ENCODE measurements at places on chromosomes 1 and 21.

- DNase-seq = no peak
Measured at GRCh38 chr21:25896501-25897056, 161.8 kb downstream of the GABPA start.

GRCh38 chr1:73096841-73097240 is 814.5 kb upstream of the NEGR1 start:
- DNase-seq = no peak

- peak; percentile 41 for DNase-seq
Measured at GRCh38 chr1:3611170-3612019, at the start of gene MEGF6. MEGF6 (minus strand) TSS chr1:3611508; CDS start chr1:3611268, 240 bp downstream.

- no peak for DNase-seq
Measured at GRCh38 chr21:32457360-32457840, 44.9 kb downstream of the EVA1C start.

- DNase-seq = no peak
Measured at GRCh38 chr1:168320800-168321450, 40.2 kb downstream of the TBX19 start.

DNA sequence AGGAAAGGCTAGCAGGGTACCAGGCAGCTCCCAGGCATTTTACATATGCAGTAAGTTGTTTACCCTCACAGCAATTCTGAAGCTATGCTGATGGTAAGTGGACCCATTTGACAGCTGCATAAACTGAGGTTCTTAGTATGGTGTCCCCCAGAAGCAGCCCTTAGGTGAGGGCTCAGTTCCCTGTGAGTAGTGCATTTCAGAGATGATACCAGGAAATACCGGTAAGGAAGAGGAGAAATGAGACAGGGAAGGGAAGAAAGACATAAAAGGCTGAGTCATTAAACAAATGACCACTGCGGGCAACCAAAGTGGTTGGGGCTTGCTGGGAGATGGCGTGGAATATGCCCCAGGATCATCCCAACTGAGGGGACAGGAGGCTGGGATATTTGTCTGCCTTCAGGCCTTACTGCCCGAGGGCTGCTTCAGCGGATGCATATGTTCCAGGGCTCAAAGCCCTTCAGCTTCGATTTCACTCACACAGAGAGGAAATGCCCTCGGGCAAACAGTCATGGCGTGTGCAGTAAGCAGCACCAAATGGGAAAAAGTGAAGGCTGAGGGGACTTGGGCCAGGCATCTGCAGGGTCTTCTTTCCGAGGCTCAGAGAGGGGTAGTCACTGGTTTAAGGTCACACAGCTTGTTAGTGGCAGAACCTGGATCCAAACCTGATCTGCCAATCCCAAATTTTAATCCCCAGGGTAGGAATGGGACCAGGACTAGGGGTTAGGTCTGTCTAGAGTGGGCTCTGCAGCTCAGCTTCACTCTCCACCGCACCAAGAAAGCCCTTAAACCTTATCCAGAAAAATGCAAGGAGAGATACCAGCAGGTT is 133.7 kb upstream of the RUNX3 start:
- DNase-seq = no peak

DNA sequence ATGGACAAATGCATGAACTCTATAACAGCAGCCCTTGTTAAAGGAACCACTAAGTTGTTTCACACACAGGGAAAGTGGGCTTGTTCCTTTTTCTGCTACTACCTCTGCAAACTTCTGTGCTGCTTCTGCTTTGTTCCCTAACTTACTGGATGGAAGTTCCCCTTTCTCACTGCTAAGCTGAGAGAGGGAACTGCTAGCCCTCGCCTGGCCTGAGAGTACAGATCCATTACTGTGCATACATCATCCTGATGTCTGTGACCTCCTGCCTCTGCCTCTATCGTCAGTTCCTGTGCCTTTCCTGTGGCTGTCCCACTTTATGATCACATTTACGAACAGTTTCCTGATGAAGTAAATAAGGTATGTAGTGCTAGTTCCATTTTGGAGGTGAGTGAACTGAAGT is 3.5 kb downstream of the GNAT2 start:
- DNase-seq = no peak

GRCh38 chr1:24708938-24709337 is 36.3 kb upstream of the CLIC4 start:
- DNase-seq = no peak

- DNase-seq = no peak
Measured at GRCh38 chr1:87338566-87338965, 9.9 kb downstream of the LMO4 start.

DNA sequence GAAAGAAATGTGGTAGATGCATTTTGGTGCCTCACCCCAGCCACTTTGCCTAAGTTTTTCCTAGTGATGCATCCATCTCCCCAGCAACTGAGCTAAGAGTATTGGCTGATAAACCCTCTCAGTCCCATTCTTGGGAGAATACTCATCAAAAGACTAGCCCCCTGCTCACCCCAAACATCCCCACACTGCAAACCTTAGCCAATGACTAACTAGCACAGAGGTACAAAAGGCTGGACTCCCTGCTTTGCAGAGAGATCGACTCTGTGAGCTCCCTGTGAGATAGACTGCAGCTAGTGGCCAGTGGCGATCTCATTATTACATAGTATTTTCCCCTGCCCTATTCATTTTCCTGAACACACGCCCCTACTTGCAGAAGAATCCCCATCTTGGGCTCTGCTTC is 155.3 kb downstream of the HHIPL2 start:
- DNase-seq = no peak

- no peak for DNase-seq
Measured at GRCh38 chr1:179917601-179918429, 35.7 kb downstream of the TOR1AIP1 start.

DNA sequence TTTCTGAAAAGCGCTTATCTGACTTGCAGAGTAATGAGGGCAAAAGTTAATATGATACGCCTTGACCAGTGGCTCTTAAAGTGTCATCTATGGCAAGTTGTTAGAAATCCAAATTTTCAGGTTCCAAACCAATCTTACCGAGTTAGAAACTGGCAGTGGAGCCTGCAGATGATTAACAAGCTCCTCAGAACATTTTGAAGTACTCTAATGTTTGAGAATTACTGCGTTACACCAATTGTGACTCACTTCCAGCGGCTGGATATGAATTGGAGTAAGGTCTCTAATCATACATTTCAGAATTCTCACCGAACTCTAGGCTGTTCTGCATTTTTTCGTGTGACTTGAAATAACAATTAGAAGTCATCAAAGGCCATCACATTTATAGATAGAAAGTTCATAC is 73.5 kb upstream of the TMPRSS15 start:
- DNase-seq = no peak

DNA sequence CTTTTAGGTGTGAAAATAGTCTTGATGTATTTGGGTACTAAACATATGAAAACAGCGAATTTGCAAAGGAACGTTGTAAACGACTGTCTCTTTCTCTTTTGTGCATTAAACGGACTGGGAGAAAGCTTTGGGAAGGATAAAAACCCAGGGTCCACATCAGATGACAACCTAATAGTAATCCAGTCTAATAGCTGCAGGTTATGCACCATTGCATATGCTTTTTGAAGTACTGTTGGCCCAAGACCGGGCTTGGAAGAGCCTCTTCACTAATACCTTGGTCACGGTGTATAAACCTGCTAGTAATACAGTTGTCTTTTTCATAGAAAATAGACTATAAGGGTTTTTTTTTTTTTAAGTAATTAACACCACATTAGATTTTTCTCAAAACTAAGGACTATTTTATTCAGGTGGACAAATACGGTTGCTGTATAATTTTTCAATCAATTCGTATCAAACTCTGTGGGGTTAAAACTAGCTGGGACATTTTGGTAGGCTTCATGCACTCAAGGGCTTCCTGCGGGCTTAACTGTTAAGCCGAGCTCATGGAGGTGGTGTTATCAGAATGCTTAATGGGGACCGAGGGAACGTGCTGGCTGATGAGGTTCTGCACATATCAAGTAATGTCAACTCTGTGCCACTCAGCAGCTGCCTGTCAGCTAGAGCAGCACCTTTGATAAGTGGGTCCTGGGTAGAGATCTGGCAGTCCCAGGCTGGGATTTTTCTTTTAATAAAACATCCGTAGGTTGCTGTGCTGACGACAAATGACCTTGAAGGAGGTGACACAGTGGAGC is 2.1 kb downstream of the RYR2 start:
- no peak for DNase-seq

- DNase-seq = no peak
Measured at GRCh38 chr1:20496241-20496661, 10.2 kb upstream of the CAMK2N1 start.

- DNase-seq = no peak
Measured at GRCh38 chr1:75502776-75503175, 108.1 kb downstream of the SLC44A5 start.

DNA sequence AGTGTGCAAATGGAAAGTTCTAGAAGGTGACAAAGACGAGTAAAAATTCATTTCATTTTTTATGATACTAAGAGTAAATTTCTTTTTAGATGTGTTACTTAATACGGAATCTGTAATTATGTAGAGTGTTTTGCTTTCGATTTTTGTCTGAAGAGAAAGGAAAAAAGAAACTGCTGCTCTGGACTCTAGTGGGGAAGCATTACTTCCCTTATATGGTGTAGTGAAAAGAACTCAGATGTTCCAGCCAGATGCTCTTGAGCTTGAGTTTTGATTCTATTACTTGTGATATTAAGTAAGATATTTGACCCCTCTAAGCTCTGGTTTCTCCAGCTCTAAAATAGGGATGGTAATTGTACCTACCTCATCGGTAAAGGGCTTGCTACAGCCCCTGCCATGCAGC is 12.2 kb upstream of the GPR161 start:
- no peak for DNase-seq

DNA sequence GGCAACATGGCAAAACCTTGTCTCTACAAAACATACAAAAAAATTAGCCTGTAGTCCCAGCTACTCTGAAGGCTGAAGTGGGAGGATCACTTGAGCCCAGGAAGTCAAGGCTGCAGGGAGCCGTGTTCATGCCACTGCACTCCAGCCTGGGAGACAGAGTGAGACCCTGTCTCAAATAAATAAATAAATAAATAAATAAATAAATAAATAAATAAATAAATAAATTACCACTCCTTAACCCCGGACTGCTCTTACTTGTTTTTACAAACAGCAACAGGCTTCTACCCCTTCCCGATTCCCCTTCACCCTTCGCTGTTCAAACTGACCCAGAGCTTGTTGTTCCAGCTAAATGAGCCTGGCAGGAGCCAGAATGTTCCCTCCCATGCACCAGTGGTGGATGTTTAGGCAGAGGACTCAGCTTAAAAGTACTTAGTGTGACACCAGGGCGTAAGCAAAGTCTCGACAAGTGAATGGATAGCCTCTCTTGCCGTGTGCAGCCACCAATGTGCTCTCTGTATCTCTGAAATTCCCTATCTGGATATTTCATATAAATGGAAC is 21.5 kb upstream of the PADI3 start:
- DNase-seq = no peak

GRCh38 chr1:215780139-215780538 is 213.0 kb downstream of the KCTD3 start:
- no peak for DNase-seq

GRCh38 chr21:42469272-42469671 is 26.8 kb downstream of the RSPH1 start:
- no peak for DNase-seq

GRCh38 chr1:90502194-90502593 is 214.9 kb downstream of the BARHL2 start:
- DNase-seq = no peak

DNA sequence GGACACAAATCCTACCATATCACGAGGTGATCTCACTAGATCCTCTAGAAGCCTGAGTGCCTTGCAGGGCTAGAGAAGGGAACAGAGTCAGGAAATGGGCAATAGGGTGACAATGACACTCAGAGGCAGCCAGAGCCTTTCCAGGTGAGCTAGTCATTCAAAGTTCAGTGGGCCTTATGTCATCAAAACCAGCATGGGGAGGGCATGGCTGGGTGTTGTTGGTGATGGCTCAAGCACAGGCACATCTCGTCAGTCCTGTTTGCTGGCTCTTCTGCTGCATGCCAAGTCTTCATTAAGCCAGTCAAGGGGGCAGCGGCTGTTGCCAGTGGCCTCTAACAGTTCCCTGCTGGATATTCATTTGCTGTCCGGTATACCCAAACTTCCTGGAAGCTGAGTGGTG is 99.6 kb upstream of the USP24 start:
- no peak for DNase-seq

DNA sequence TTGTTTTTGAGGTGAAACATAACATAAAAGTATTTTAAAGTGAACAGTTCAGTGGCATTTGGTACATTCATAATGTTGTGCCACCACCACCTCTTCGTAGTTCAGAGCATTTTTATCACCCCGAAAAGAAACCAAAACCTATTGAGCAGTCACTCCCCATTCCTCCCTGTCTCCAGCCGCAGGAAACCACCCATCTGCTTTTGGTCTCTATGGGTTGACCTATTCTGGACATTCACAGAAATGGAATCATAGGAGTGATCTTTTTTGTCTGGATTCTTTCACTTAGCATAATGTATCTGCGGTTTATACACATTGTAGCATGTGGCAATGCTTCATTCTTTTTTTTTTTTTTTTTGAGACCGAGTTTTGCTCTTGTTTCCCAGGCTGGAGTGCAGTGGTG is 141.2 kb downstream of the VPS13D start:
- no peak for DNase-seq

DNA sequence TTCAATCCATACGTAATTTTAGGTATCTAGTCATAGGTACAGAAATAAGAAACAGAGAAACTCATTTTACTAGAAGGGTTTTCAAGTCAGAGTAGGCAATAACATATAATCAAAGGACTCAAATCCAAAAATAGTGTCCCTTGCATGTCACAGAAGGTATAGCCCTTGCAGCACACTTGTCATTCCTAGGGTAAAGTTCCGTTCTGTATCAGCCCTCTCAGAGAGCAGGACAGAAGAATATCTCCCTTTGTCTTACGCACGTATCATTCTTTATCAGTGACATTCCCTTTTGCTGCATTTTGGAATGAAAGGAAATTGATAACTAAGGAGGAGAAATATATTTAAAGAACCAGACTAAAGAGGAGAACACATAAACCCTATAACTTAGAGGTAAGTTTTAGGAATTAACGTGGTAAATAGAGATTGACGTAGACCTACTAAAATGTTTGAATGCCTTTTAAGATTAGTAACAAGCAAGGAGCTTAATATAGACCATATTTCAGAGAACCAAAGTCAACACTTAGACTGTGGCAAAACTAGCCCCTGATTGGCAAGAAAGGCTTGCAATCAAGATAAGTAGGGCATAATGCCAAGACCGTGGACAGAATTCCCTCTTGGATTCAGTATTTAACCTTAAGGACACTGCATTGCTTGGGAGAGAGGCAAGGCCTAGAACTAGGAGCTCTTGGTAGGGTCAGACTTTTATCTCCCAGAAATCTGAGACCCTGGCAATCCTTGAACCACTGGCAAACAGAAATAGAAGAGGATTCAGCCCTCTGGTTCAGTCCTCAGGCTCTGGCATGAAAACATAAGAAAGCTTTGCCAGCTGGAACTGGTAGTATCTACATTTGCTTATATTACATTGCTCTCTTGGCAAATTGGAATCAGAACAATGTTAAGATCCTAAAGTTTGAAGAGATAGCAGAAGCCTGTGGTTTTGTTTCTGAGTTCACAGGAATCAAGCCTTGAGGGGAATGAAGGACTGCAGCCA is 232.1 kb downstream of the ASTN1 start:
- no peak for DNase-seq

GRCh38 chr1:54480525-54480848 is 67.5 kb upstream of the ACOT11 start:
- DNase-seq = no peak

Data from stimulated activated CD8-positive, alpha-beta memory T cell treated with anti-CD3 and anti-CD28 coated beads, Interleukin-15, amount 100 ng/mL, for 24 hours (primary cell).